GM04503 (cell line): ENCODE measurements at places on chromosomes 5 and 9.

GRCh38 chr9:107491081-107492053 lies 1.8 kb upstream of the KLF4 start:
- no peak for DNase-seq

GRCh38 chr5:84438456-84438855 lies 53.8 kb upstream of the EDIL3 start:
- DNase-seq: no peak

DNA sequence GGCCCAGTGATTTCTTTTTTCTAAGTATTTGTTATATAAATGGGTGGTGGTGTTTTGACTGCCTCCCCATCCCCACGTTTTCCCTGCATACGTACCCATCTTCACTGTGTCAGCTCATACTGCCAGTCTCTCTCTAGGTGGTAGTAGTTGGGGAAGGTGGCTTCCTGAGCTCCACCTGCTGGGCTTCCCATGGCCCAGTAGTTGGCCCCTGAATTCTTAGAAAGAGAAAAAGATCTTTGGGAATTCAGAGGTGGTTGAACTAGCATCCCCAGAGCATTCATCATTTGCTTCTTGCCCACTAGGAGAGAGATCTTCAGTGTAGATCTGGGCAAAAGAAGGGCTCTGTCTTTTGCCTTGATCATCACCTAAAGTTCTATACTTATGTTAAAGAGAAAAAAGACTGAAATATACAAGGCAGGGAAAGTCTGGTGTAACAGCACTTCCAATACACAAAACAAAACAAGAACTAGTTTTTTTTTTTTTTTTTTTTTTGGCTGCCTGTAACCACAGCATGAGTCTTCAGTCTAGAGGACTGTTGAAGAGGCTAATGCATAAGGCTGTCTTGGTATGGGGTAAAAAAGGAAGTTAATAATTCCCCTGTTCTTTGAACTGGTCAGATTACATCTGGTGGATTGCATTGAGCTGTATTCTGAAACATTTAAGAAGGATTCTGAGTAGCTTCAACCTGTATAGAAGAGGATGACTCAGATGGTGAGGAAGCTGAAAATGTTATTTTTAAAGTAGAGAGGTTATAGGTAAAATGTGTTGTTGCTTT lies 128.7 kb downstream of the ATG10 start:
- no peak for DNase-seq

DNA sequence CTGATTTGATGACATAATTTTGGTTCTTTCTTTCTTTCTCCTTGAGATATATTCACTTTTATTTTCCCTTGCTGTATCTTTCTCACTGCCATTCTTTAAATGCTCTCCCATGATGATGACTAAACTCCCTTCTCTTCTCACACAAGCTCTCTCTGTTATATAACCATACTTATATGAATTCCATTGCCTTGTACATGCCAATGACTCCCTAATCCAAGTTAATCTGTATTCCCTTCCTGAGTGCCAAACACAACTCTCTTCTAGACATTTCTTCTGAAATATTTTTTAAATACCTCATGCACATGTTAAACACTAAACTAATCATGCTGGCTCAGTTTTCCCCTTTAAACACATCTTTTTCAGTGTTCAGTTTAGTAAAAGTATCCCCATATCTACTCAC lies 62.2 kb upstream of the ST8SIA4 start:
- no peak for DNase-seq

- DNase-seq: no peak
Measured at GRCh38 chr9:132162764-132163456, 1.1 kb downstream of the NTNG2 start.

DNA sequence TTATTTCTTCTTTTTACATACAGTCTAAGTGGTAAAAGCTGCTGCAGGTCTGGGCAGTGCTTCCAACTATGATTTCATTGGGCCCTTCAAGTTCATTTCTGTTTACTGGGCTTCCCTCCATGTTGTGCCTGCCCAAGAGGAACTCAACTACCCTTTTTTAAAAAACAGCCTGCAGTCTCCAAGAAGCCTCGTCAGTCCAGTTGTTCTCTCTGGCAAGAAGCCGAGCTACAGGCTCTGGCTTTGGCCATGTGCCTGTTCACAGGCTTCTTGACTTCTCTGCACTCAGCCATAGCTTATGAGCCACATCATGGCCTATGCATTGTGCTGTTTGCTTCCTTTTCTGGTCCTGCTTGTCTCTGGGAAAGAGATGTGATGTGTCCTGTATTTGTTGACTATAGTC lies 119.7 kb upstream of the PJA2 start:
- DNase-seq: no peak

- no peak for DNase-seq
Measured at GRCh38 chr9:116278326-116278725, 124.7 kb downstream of the PAPPA start.

- DNase-seq: no peak
Measured at GRCh38 chr5:99694884-99695283, 766.1 kb upstream of the CHD1 start.

- DNase-seq: no peak
Measured at GRCh38 chr9:24897826-24898225, 352.1 kb upstream of the IZUMO3 start.

DNA sequence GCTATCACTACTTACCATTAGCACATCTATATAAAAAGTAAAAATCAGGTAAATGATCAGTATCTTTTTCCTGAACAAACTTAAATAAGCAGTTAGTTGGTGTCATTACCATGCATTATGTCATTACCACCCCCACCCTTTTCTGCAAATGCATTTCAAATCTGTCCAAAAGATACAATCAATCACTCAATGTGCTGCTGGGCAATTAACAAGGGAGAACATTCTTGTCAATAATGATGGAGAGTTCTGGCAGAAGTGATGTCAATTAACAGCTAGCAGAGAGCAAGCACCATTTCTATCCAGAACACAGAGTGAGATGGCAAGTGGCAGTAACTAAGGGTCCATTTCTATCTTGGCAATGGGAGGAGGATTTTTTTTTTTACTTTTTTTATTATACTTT lies 3.5 kb upstream of the PDE4D start:
- DNase-seq: no peak

- no peak for DNase-seq
Measured at GRCh38 chr9:99722877-99723276, 98.8 kb upstream of the NR4A3 start.

GRCh38 chr9:83536332-83536731 lies 1.9 kb downstream of the FRMD3 start:
- DNase-seq: no peak

GRCh38 chr9:89975630-89976029 lies 370.8 kb downstream of the GADD45G start:
- DNase-seq: no peak
